ENCODE measurements at places on chromosomes 6 and 20.
A peak's percentile ranks its signal among the peaks of the same experiment; 100 is the strongest.

DNA sequence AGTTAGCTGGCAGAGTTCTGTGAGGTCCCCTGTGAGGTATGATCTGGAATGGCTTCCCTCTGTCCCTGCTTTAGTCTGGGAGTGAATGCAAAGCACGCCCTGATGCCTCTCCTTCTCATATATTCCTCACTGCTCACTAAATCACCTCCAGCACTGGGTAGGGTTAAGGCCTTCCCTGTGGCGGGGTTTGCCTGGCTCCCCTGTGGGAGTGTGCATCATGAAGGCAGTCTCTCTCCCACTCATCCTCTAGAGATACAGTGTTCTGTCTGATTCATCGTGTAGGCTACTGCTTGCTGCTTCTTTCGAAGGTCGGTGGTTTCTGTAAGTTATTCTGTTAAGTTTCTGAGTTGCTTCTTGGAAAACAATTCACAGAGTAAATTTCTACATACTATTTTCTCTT lies 420.0 kb upstream of the EYS start:
- no peak for DNase-seq

- peak; percentile 42 for DNase-seq
Measured at GRCh38 chr6:157461000-157461915, 80.3 kb downstream of the ZDHHC14 start.

GRCh38 chr6:163432300-163432699 lies 17.8 kb downstream of the QKI start:
- no peak for DNase-seq

GRCh38 chr6:1381481-1382330 lies 7.7 kb upstream of the FOXF2 start:
- peak; percentile 47 for DNase-seq

DNA sequence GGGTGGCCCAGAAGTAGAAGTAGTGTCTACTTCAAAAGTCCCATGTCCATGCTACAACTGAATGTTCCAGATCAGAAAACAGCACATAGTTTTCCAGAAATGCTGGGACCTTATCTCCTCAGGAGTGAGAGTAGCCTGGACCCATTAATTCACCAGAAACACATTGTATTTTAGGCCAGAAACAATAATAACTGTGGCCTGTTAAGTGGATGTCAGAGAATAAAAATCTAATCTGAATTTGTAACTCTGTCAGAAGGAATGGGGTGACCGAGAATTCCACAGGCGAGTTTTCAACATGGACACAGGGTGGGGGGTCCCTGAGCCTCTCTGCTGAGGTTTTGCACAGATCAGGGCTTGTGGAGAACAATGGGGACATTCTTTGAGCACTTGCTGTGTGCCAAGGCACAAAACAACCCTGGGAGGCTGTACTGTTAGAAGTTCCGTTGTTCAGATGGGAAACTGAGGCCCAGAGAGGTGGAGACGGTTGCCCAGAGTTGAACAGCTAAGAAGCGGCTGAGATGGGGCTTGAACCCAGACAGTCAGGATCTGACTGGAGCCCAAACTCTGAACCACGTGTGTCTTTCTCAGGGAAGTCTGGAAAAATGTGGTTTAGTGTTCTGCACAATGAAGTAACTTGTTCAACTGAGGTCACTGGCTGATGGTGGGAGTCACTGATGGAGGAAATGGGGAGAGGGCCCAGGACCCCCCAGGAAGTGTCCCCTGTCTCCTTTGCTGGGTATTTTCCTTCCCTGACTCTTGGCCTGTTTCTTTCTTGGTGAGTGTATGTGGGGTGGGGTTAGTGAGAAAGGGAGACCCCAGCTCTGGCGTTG lies 44.2 kb downstream of the SNAI1 start:
- DNase-seq: no peak

GRCh38 chr6:17138033-17138432 lies 36.2 kb downstream of the STMND1 start:
- no peak for DNase-seq

DNA sequence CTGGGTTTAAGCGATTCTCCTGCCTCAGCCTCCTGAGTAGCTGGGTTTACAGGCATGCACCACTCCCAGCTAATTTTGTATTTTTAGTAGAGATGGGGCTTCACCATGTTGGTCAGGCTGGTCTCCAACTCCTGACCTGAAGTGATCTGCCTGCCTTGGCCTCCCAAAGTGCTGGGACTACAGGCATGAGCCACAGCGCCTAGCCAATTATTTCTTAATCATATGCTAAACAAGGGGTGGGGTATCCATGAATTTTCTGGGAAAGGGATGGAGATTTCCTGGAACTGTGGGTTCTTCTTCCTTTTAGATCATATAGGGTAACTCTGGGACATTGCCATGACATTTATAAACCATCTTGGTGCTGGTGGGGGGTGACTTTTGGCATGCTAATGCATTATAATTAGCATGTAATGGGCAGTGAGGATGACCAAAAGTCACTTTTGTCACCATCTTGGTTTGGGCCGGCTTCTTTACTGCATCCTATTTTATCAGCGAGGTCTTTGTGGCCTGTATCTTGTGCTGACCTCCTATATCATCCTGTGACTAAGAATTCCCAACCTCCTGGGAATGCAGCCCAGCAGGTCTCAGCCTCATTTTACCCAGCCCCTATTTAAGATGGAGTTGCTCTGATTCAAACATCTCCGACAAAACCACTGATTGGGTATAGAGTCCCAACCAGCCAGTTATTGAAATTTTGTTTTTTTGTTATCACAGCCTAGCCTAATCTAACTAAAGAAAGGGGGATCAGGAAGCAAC lies 29.9 kb upstream of the DDR1 start:
- no peak for DNase-seq

DNA sequence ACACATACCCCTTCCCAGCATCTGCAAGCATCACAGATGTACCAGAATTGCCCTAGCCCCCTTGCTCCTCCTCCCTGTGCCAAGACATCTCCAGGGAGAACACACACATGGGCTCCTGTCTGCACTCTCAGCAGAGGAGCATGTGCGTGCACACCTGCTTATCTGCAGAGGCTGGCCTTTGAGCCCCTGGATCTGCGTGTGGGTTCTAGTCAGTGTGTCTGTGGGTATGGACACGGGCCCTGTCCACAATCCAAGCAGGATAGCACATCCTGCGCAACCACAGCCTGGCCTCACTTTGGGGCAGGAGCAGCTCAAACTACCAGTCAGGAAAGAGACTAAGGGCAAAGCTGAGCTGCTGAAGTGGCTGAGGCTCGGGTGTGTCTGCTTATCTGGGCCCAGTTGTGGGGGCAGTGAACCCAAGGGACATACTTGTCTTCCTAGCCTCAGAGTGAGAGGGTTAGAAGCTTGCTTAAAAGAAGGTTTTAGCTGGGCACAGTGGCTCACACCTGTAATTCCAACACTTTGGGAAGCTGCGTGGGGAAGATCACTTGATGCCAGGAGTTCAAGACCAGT lies 41.0 kb downstream of the HM13 start:
- DNase-seq: no peak

GRCh38 chr6:134177753-134178160 lies 125.3 kb upstream of the SLC2A12 start:
- DNase-seq: peak; percentile 68

- no peak for DNase-seq
Measured at GRCh38 chr6:168536665-168537539, 95.9 kb downstream of the SMOC2 start.

- no peak for DNase-seq
Measured at GRCh38 chr6:141024526-141024925, 1108.2 kb upstream of the GJE1 start.

DNA sequence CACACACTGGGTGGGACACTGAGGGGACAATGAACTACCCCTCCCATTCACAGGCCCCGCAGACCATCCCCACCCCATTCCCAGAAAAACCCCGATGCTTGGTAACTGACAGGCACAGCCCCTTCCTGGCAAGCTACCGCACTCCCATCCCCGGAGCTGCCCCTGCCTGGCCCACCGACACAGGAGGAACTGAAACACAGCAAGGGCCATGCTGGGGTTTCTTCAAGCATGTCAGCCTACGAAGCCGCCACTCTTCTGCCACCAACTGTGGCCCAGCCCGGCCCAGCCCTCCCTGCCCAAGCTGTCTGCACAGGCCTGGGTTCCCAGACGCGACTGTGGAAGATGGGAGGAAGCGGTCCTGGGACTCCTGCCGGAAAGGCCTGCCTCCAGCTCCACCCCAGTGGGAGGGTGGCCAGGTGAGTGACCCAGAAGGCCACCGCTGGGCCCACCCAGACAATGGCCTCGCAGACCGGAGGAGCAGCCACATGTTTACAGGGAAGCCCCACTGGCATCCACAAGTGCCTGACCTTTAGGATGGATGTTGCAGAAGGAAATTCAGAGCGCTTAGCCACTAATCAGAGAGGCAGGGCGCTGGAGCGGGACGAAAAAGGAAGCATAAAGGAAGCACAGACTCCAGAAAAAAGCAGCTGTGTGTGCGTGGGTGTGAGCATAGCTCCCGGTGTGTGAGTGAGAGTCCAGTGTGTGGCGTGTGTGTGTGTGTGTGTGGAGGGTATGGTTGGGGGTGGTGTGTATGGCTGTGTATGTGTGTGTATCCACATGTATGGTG lies 91.6 kb downstream of the PRND start:
- DNase-seq: peak; percentile 31

DNA sequence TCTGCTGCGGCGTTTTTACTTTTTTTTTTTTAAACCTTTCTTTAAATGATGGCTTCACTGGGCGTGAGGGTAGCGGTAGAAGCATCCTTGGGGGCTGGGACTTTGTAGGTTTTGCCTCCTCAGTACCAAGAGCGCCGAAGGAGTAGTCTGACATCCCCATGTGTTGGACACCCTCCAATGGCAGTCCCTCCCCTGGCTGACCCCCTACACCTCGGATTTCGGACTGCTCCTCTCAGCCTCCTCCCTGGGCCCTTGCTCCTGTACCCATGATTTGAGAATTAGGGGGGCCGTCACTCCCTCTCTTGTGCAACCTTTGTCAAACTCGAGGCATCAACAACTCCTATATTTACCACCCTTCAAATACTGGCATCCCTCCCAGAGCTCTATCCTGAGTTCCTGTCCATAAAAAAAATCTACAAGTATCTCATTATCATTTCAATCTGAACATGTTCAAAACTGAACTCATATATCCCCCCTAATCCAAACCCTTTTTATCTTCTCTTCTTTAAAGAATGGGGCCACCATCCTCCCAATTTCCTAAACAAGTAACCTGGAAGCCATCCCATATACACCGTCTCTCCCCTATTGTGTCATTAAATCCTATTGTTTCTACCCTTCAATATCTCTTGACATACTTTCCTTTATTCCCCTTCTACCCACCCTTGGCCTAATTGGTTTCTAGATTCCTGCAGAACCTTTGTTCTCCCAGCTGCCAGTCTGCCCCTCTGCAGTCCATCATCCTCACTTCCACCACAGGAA lies 1.2 kb upstream of the ARFGEF3 start:
- no peak for DNase-seq

DNA sequence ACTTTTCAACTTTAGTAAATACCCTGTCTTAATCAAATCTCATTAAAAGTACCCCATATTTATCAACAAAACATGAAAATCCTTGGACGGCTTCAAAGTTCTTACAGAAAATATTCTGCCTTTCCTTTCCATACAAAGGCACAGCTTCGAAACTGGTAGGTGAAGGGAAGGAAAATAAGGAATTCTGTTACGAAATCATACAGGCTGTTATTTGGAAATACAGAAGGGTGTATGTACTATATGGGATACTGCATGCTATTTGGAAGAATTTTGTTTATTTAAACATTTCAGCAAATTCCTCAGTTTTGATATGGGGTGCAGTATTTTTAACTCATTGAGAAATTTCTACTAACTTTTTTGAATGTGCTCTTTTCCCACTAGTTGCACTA lies 138.4 kb upstream of the BTN3A2 start:
- no peak for DNase-seq

GRCh38 chr20:48194583-48194982 lies 409.3 kb upstream of the SULF2 start:
- DNase-seq: no peak

- no peak for DNase-seq
Measured at GRCh38 chr20:33490934-33491656, 1.2 kb downstream of the CBFA2T2 start.

- no peak for DNase-seq
Measured at GRCh38 chr6:56146086-56146485, 101.3 kb downstream of the COL21A1 start.

DNA sequence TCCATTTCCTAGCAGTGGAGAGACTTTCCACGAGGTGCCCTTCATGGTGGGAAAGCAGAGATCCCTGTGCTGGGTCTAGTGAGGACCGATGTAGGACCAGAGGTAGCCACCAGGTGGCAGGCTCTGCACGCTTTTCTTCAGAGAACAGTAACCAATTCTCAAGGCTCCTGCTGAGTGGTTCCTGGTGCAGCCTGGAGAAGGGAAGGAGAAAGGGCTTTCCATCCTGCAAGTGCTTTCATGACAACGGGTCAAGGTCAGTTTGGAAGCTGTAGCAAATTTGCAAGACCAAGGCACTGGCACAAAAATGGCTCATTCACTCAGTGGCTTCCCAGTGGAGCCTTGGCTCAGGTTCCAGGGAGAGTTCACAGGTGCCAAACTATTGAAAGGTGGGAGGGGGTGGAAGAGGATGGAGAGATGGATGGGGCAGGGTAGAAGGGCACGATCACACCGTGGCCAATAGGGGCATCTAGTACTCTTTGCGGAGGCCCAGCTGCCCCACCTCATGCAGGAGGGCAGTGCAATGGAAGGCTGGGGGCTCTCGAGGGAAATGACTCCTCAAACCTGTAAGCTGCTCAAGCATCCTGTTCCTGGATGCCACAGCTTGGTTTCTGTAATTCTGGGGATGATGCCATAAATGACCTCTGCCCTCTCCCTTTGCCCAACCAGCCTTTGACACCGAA lies 25.5 kb upstream of the KCNK16 start:
- DNase-seq: peak; percentile 80

DNA sequence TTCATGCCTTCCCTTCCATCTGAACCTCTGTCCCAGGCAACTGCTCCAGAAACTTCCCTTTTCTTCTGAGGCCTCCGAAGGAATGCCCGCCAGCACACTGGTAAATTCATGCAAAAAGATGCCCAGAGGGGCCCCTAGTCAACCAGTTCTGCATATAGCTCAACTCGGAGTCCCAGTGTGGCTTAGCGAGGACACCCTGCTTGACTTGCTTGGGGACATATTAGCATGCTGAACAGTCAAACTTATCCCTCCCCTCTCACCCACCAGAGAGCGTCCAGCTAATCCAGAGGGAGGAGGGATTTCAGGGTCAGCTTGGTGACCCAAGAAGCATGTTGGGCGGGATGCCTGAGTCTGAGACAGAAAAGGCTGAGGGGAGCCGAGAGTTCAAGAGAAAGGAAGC lies 23.0 kb upstream of the MDFI start:
- no peak for DNase-seq

- DNase-seq: no peak
Measured at GRCh38 chr6:35640017-35640664, 48.6 kb downstream of the FKBP5 start.

- DNase-seq: no peak
Measured at GRCh38 chr6:168715643-168716481, 274.9 kb downstream of the SMOC2 start.

GRCh38 chr6:46255528-46255927 lies 84.7 kb upstream of the ENPP5 start:
- DNase-seq: no peak

DNA sequence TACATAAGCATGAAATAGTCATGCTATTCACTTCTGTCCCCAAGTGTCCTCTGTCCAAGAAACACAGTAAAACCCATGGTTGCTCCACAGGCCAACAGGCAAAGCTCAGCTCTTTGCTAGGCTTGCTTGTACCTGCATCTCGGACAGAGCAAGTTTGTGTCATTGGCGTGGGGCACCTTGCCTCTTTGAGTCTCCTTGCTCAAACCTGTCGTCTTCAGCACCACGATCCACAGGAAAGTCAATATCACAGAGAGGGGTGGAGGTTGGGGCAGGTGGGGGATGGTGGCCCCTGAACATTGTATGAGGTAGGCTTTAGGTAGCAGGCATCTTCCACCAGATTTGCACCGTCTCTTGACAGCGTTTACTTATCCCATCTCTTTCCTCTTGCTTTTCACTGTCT lies 4.1 kb upstream of the TMEM14B start:
- no peak for DNase-seq
